ENCODE measurements at places on chromosomes 1 and 21.

DNA sequence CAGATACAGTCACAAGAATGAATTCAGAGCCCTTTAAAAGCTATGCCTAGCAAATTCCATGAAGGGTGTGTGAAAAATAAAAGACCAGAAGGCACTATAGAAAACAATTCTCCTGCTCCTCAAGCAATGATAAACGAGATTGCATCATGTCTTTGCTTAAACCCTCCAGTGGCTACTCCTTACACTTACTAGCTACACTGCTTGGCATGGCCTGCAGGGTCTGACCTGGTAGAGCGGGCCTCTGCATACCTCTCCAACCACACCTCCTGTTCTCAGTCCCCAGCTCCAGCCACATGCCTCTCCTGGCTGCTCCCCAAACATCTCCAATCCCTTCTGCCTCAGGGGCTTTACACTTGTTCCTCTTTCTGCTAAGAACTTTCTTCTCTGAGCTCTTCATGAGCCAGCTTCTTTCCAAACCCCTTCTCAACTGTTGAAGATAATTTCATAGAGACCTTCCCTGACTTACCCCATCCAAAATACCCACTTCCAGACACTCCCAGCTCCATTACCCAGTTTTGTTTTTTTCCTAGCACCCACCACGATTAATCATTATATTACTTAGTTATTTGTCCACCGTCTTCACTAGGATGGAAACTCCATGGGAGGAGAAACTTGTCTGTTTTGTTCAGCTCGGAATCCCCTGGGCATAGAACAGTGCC lies 11.2 kb upstream of the CREG1 start:
- DNase-seq = no peak

GRCh38 chr1:158107916-158108315 lies 72.8 kb upstream of the CD1D start:
- no peak for DNase-seq

DNA sequence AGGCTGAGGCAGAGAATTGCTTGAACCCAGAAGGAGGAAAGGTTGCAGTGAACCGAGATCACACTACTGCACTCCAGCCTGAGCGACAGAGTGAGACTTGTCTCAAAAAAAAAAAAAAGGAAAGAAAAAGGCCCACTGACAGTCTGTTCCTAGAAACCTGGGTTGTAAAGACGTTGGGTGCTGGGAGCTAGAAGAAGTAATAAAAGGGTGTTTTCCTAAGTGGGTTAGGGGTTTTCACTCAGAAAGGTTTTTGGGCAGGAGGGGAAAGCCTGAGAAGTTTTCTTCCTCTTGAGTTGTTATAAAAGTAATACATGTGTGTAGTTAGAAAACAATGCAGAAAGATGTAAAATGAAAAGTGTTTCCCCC lies 25.4 kb downstream of the CELA3A start:
- DNase-seq = no peak

DNA sequence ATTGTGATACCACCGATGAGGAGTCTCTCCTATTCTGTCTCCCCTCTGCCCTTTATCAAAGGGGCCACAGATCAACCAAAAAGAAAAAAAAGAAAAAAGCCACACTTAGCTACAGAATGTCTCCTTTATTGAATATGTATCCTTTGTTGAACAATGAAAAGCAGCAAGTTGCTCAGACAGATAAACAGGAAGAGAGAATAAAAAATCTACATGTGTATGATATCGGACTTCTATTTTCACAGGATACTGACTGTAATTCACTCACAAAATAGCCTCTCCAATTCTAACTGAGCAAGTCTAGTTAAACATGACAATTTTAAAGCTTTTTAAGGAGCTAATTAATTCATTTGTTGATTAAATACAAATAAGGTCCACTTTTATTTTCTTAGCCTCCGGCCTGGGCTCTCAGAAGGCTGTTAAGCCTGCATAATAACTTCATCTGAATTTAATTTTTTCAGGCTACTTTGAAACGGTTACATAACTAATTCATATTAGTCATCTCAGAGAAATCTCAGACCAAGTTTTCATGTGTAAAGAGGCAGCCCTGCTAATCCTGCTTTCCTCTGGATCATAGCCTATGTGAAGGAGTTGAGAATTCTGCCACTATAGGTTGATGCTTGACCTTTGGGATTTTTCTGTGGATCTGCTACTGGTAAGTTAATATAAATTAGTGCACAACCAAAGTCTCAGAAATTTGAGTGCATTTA lies 304.1 kb upstream of the NR5A2 start:
- DNase-seq = no peak

- no peak for DNase-seq
These were observed 362.3 kb downstream of the HLX start for GRCh38 chr1:221241592-221241991.

- no peak for DNase-seq
These were observed 3.2 kb downstream of the RAP1GAP start for GRCh38 chr1:21665711-21666575.

DNA sequence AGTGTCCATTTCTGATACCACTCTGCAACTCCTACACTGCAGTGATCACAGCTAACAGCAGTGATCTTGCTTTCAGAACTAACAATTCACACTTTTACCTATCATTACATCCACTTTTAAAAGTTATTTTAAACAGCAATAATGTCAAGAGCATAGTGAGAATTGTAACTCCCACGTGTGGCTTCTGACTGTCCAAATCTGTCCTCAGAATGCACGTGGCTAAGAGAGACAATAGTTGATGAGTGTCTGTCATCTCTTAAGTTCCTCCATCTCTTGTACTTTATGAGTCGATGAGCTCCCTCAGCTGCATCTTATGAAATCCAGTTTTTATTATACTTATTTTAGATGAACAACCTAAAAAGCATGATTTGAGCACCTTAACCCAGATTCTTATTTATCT lies 16.5 kb upstream of the CFHR5 start:
- no peak for DNase-seq

GRCh38 chr1:228373681-228374571 lies 32.7 kb downstream of the TRIM11 start:
- no peak for DNase-seq
